Aorta (tissue), 5 donors: ENCODE measurements at places on chromosomes 5 and 9. TPM values are rescaled to one million over a fixed set of nuclear protein-coding genes. Genes with fewer than 3 reads are reported as not detected.
A peak's percentile ranks its signal among the peaks of the same experiment; 100 is the strongest.

DNA sequence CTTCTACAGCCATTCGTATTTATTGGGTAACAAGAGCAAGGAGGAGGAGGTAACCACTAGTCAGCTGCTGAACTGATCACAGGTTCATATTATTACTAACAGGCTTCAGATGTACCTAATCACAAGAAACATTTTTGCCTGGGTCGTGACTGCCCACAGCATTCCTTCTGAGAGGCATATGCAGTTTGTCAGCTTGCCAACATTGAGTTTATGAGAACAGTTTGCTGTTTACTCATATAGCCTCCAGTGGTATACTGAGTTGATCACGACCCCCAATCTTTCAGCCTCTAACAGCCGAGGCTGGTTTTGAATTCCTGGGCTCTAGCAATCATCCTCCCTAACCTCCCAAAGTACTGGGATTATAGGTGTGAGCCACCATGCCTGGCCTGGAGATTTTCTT, 693.6 kb downstream of the TLE1 start:
- no peak for DNase-seq

- no peak for DNase-seq
Measured at GRCh38 chr5:176816043-176816745, 5.8 kb downstream of the UNC5A start.

DNA sequence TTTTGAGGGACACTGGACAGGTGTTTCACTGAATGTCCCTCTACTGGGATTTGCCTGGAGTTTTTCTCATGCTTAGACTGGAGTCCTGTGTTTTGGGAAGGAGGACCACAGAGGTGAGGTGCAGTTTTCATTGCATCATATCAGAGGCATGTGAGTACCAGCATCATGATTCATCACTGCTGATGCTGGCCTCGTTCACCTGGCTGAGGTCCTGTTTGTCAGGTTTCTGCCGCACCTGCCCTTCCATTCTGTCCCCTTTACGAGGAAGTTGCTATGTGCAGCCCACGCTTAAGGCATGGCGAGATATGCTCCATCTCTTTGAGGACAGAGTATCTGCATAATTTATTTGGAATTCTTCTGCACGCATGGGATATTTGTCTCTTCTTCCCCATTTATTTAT, 162.1 kb downstream of the TENT4A start:
- no peak for DNase-seq

- DNase-seq = no peak
Measured at GRCh38 chr9:89252651-89253267, 58.2 kb upstream of the CKS2 start.

GRCh38 chr5:54719384-54720283, 202.1 kb downstream of the SNX18 start:
- no peak for DNase-seq

GRCh38 chr5:10666531-10667299, 94.3 kb downstream of the DAP start:
- DNase-seq = no peak

DNA sequence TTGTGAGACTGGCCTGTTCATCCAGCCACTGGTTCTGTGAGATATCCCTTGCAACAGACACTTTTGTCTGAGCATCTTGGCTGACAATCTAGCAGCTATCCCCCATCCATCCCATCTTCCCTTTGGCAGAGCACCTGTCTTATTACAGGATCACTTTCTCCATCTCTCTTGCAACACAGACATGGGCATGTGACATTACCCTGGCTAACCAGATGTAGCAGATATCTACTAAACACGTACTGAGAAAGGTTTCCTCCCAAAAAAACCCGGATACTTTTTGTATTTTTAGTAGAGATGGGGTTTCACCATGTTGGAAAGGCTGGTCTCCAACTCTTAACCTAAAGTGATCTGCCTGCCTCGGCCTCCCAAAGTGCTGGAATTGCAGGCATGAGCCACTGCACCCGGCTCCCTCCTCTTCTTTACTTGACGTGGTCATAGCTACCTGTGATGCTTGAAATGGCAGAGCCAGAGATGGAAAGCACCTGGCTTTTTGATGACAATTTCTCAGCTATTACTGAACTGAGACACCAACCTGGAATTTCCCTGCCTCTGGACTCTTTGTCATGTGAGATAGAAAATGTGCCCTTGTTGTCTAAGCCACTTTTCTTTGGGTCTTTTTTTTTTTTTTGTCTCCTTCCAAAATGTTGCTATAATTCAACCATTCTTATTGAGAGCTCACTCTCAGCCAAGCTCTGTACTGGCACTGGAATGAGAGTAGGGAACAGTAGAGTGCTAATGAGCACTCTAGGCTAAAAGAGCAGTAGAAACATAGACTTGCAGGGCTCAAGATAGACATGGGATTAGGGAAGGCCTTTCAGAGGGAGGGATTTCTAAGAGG, 32.6 kb downstream of the FNBP1 start:
- DNase-seq = no peak

- DNase-seq = no peak
Measured at GRCh38 chr5:105134328-105134727, 1571.7 kb upstream of the NUDT12 start.

DNA sequence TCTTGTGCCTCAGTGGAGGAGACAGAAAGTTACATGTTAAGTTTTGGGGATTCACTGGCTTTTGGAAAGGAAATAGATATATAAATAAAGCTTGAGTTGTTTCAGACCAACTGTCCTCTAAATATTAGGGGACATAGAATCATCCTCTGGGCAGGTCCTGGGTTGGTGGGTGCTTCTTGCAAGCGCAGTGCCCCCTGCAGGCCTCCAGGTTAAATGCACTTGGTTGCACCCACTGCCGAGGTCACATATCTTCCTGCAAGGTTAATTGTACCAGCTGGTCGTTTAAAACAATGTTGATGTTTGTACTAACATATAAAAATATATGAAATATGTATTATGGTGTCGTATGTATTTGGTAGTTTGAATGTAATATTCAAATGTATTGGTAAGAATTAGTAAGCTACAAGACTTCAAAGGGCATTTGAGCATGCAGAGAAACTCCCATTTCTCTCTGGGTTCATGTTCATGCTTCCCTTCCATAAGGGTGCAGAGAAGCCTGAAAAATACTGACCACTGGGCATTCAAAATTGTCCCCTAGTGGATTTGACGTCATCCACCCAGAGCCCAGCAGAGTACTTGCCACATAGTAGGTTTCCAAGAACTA, 87.0 kb downstream of the ZNF618 start:
- peak; percentile 68 for DNase-seq

DNA sequence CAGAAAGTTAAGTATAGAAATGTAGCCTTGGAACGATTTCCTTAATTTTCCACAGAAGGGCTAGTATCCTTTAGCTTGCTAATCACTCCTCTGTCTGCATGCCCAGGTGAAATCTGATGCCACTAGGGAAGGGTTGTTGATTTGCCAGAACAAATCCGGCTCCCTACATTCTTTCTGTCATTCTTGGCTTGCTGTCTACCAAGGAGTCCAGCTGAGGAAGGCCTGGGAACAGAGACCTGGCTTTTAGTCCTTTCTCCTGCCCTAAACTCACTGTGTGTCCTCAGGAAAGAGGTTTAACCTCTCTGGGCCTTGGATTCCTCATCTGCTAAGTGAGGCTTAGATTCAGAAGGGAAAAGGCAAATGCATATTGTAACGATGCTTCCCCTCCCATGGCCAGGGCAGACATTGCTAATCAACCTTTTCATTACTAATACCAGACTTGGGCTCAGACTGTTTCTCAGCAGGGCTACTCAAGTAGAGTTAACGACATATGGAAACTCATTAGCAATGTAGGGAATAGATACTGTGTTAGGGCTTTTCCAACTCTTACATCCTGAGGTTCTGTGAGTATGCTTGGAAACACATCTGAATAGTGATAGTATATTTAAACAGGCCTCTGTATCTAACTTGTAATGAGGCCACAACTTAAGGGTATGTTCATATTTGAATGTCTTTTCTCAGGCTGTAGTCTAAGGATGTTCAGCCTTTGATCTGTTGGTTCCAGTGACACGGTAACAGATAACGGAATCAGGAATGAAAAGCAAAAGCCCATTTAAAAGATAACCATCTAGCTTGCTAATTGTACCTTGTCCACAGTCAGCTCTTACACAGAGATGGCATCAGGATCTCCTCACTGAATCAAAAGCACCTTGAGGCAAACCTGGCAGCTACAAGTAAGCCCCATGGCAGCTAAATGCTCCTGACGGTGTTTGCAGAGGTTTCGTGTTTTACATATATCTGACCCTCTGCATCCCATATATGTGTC, 4.1 kb downstream of the GALNT10 start:
- no peak for DNase-seq

- no peak for DNase-seq
Measured at GRCh38 chr5:19986031-19986619, 1.9 kb downstream of the CDH18 start.

- no peak for DNase-seq
Measured at GRCh38 chr5:7742241-7742656, 108.7 kb downstream of the CFAP90 start.

GRCh38 chr5:112119508-112119907, 299.6 kb downstream of the EPB41L4A start:
- DNase-seq = no peak

- no peak for DNase-seq
Measured at GRCh38 chr5:151288180-151288579, 15.4 kb downstream of the SLC36A3 start.

- DNase-seq = no peak
Measured at GRCh38 chr9:127850286-127850830, 4.1 kb downstream of the ENG start.

- DNase-seq = peak; percentile 91
Measured at GRCh38 chr9:131656356-131657036, 83.4 kb downstream of the RAPGEF1 start.

DNA sequence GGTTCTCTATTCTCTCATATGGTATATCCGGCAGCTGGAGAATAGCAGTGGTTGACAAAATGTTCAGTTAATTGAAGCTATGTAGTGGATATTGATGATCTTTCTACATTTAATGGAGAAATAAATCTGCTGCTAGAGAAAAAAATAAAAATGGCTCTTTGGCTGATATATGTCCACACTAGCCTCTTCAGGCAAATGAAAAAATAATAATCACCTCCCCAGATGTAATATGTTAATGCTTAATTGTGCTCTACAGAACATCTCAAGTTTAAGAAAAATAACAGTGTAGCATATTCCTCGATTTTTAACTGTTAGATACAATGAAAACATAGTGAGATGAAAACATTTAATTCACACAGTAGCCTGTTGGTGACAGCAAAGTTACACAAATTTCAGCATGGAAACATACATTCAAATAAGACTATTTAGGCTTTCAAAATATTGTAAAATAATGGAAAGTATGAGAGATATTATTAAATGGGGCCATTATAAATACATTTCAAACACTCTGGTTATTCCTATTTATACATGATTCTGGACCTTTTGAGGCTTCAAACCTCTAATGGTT, 543.0 kb downstream of the MAT2B start:
- DNase-seq = no peak

DNA sequence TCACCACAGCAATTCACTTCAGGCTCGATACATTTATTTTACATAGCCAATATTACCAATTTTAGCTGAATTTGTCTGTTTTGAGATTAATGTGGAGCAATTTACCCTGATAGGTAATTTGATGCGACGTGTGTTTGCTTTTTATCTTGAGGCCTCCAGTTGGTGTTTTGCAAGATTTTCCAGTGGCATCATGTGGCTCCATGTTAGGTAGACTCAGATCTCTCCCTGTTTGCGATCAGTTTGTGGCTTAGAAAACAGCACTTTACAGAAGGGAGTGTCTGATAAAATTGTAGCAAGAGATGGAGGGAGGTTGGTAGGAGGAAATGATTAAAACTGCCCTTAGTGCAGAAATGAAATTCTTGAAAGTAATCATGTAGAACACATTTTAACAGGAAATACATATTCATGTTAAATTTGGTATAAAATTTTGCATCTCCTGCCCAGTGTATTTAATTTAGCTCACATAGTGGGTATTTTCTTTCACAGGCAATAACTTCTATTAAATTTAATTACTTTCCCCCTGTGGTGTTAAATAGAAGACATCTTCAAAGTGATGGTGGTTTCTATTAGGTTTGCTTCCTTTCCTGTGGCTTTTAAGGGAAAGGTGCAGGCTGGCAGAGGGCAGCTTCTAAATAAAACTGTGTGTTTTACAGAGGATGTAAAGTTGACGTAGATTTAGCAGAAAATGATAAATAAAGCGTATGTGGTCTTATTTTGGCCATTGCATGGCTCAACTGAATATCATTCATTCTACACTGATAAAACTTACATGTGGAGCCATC, 135.8 kb downstream of the KDM4C start:
- no peak for DNase-seq

GRCh38 chr5:96597438-96598020, 64.6 kb upstream of the CAST start:
- no peak for DNase-seq

DNA sequence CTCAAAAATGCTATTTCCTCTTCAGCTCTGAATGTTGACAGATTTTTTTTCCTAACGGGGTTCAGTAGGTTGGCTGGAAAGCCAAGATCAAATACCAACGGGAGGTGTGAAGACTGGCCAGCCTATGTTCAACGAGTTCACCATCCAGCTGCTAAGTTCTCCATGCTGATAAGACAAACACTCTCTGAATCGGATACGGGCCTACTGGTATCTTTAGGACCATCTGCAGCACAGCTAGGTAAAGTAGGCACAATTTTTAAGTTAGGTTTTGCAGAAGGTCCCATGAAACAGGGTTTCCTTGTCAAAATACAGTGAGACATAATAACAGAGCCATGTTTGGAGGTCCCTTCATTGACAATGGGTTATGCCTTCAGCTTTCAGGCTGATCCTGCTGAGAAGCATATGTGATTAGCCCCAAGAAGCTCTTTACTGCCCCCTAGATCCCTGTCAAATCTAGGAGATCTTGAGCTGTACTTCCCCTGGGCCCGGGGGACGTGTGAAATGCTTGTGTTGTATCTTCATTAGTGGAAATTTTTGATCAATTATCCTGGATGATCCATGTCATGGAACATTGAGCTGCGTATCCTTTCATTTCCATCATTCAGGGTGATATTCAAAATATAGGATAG, 60.6 kb downstream of the PGM5 start:
- DNase-seq = no peak

DNA sequence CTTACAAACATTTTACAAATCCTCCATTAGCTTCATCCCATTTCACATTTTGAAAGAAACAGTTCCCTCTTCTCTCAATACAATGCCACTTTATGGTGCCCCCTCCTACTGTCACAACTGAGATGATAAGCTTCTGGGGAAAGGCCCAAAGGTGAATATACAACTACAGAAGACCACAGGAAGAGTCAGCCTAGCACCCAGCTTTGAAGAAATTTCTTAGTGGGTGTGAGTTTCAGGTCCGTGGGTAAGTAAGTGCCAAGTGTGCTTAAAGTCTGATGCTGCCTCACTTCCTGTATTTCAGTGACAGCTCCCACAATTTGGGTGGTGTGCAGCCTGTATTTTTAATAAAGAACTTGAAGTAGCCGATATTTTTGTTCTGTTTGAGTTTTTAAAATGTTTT, 68.1 kb downstream of the ARHGEF28 start:
- no peak for DNase-seq

GRCh38 chr5:33311893-33312292, 128.9 kb upstream of the TARS1 start:
- no peak for DNase-seq

ICE1 gene
- total RNA-seq = 35.0 TPM

C9 gene
- 0.30 TPM for total RNA-seq

INSL4 gene
- not detected for total RNA-seq

PCDHGB5 gene
- 18.2 TPM for total RNA-seq

GFI1B gene
- total RNA-seq = not detected

PIP5K1B gene
- total RNA-seq = 8.2 TPM

CCDC183 gene
- 0.45 TPM for total RNA-seq

CAMSAP1 gene
- 28.0 TPM for total RNA-seq

AIF1L gene
- 38.1 TPM for total RNA-seq

TAF11L10 gene
- total RNA-seq = not detected

PLPP7 gene
- 9.5 TPM for total RNA-seq

DIRAS2 gene
- not detected for total RNA-seq

HTR4 gene
- total RNA-seq = not detected

TSSK1B gene
- total RNA-seq = not detected

PLEKHG4B gene
- total RNA-seq = 0.21 TPM

FCN1 gene
- total RNA-seq = 10.0 TPM

RAD23B gene
- total RNA-seq = 78.4 TPM
